ENCODE measurements at places on chromosomes 4 and X. TPM values are rescaled to one million over a fixed set of nuclear protein-coding genes. Genes with fewer than 3 reads are reported as not detected.

- H3K27ac ChIP-seq, result no peak overlapping the region
- H3K4me1 ChIP-seq, result no peaks in the 10 kb centered on the region
- no peaks in the 10 kb centered on the region for H3K27me3 ChIP-seq
- no peak overlapping the region for H3K4me3 ChIP-seq
- no peaks in the 10 kb centered on the region for H3K36me3 ChIP-seq
Measured at GRCh38 chrX:134418317-134419113, 41.5 kb upstream of the HPRT1 start.

- H3K4me1 ChIP-seq, result no peaks in the 10 kb centered on the region
- H3K27ac ChIP-seq, result no peak overlapping the region
- H3K27me3 ChIP-seq, result no peaks in the 10 kb centered on the region
- H3K4me3 ChIP-seq, result no peak overlapping the region
- DNase-seq, result no peak
Measured at GRCh38 chr4:17761062-17761461, 20.4 kb downstream of the FAM184B start.

DNA sequence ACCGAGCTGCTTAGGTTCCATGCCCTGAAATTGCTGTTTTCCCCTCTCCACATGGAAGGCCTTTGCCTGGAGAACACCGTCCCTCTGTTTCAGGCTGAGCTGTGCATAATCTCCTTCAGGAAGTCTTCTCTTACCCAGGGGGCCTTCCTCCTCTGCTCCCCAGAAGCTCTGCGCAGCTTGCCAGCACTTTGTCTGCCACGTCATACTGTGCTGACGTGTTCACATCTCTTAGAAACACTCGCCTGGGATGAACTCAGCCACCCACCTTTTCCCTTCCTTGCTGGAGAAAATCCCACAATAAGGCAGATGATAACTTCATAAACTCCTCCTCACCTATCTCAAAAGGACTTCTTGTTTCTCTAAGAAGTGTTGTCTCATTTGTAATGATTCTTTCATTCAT, 110.7 kb downstream of the ARHGAP10 start:
- no peak overlapping the region for H3K27ac ChIP-seq
- H3K27me3 ChIP-seq, result no peaks in the 10 kb centered on the region
- H3K36me3 ChIP-seq, result no peaks in the 10 kb centered on the region
- no peaks in the 10 kb centered on the region for H3K4me1 ChIP-seq
- no peak for DNase-seq

DNA sequence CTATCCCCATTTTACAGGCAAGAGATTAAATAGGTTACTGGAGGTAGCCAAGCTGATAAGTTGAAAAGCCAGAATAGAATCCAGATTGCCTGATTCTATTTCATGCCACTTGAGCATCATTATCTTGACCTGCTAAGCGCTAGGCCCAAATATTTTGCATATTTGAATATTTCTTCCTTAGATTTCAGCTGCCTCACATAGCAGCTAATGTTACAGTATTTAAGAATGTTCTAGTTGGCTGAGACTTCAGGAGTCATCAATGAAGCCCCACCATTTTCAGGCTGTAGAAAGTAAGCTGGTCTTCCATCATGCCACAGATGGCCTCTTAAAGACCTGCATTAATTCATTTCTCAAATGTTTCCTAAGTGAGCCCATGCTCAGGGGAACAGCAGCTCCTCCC, 121.4 kb downstream of the SHROOM3 start:
- no peaks in the 10 kb centered on the region for H3K4me1 ChIP-seq
- DNase-seq, result no peak
- H3K36me3 ChIP-seq, result no peaks in the 10 kb centered on the region
- H3K4me3 ChIP-seq, result no peak overlapping the region

GRCh38 chrX:48035891-48036290, 29.1 kb downstream of the SPACA5 start:
- H3K4me1 ChIP-seq, result no peaks in the 10 kb centered on the region
- no peaks in the 10 kb centered on the region for H3K36me3 ChIP-seq
- H3K27ac ChIP-seq, result no peak overlapping the region

- DNase-seq, result no peak
- H3K4me3 ChIP-seq, result no peak overlapping the region
- no peaks in the 10 kb centered on the region for H3K27me3 ChIP-seq
- H3K4me1 ChIP-seq, result no peaks in the 10 kb centered on the region
- no peaks in the 10 kb centered on the region for H3K36me3 ChIP-seq
Measured at GRCh38 chr4:108502356-108502755, 118.0 kb upstream of the RPL34 start.

ADH6 gene
- total RNA-seq, result 17.6 TPM

TRIM60 gene
- not detected for total RNA-seq

SPANXA1 gene
- total RNA-seq, result not detected

TMPRSS11A gene
- not detected for total RNA-seq

- H3K27ac ChIP-seq, result no peak overlapping the region
- H3K36me3 ChIP-seq, result no peaks in the 10 kb centered on the region
- no peak overlapping the region for H3K4me3 ChIP-seq
- DNase-seq, result no peak
Measured at GRCh38 chrX:87805829-87806490, 288.4 kb downstream of the KLHL4 start.

GRCh38 chr4:42460043-42460442, 62.8 kb downstream of the SHISA3 start:
- no peak overlapping the region for H3K4me3 ChIP-seq
- no peaks in the 10 kb centered on the region for H3K36me3 ChIP-seq
- H3K27ac ChIP-seq, result no peak overlapping the region
- DNase-seq, result no peak

CFAP299 gene
- total RNA-seq, result not detected

GRCh38 chrX:139382529-139382928, 148.0 kb upstream of the F9 start:
- H3K27ac ChIP-seq, result no peak overlapping the region
- H3K4me1 ChIP-seq, result no peaks in the 10 kb centered on the region
- no peaks in the 10 kb centered on the region for H3K27me3 ChIP-seq
- DNase-seq, result no peak

- H3K27ac ChIP-seq, result no peak overlapping the region
- no peak overlapping the region for H3K4me3 ChIP-seq
- no peaks in the 10 kb centered on the region for H3K4me1 ChIP-seq
Measured at GRCh38 chr4:69849297-69849696, 10.6 kb downstream of the SULT1E1 start.

DNA sequence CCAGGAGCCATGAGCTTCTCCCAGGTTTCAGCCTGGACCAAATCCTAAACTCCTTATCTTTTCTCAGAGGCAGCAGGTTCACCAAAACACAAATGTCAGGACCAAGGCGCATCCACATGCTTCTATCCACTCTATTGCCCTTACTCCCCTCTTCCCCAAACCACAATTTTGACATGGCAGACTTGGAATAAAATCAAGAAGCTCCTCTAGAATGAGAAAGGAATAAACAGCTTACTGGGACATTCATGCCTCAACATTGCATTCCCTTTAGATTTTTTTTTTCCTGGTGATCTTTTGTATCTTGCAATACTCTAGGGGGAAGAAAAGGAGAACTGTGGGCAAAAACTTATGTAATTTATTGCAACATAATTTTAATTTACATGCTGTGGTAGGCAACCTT, 119.1 kb downstream of the TSPAN5 start:
- no peaks in the 10 kb centered on the region for H3K27me3 ChIP-seq
- no peak overlapping the region for H3K4me3 ChIP-seq
- no peak for DNase-seq
- H3K4me1 ChIP-seq, result no peaks in the 10 kb centered on the region
- H3K36me3 ChIP-seq, result no peaks in the 10 kb centered on the region
- H3K27ac ChIP-seq, result no peak overlapping the region

GRCh38 chr4:96786306-96786705, 946.4 kb downstream of the PDHA2 start:
- no peak overlapping the region for H3K27ac ChIP-seq
- H3K27me3 ChIP-seq, result no peaks in the 10 kb centered on the region
- no peak overlapping the region for H3K4me3 ChIP-seq
- DNase-seq, result no peak
- no peaks in the 10 kb centered on the region for H3K36me3 ChIP-seq

SPON2 gene
- total RNA-seq, result 22.4 TPM

- H3K27ac ChIP-seq, result no peak overlapping the region
- no peaks in the 10 kb centered on the region for H3K27me3 ChIP-seq
- H3K36me3 ChIP-seq, result no peaks in the 10 kb centered on the region
- no peak for DNase-seq
Measured at GRCh38 chrX:74449937-74450330, 28.6 kb downstream of the SLC16A2 start.

GRCh38 chr4:183885205-183885720, 19.8 kb upstream of the STOX2 start:
- no peaks in the 10 kb centered on the region for H3K4me1 ChIP-seq
- no peak overlapping the region for H3K4me3 ChIP-seq
- no peaks in the 10 kb centered on the region for H3K27me3 ChIP-seq
- no peaks in the 10 kb centered on the region for H3K36me3 ChIP-seq

Data from colonic mucosa (tissue), 4 donors.